ENCODE measurements at places on chromosomes 2 and 18.
A peak's percentile ranks its signal among the peaks of the same experiment; 100 is the strongest.

DNA sequence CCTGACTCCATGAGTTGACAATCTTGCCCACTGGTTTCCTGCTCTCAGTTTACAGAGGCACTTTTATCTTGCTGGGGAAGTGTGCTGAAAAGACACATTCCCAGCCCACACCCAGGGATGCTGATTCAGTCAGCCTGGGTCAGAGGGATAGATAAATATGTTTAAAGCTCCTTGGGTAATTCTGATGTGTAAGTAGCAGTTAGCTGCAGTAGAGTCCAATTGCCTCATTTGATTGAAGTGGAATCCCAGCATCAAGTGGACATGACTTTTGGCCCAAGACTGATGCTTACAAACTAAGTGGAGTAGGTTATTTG lies 29.4 kb downstream of the PSD4 start:
- DNase-seq = no peak

DNA sequence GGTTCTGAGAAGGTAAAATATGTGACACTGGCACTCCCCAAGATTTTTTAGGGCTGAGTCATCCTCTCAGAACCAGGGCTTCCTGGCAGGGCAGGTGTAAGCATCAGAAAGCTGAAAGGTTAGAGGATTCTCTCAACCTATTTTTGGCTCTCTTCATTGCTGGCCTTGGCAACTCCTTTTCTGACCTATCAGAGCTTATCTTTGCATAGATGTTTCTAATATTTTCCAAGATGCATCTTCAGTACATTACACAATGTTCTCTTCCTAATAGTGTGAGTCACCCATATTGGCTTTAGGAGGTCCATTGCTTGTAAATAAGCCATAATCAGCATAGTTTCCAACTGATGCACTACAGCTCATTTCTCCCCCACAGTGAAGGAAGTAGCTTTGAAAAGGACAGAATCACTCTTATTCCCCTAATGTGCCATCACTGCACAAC lies 2008.4 kb upstream of the PIK3C3 start:
- DNase-seq = peak; percentile 81

- DNase-seq = no peak
These were observed 324.9 kb upstream of the MEX3C start for GRCh38 chr18:51522338-51522737.

DNA sequence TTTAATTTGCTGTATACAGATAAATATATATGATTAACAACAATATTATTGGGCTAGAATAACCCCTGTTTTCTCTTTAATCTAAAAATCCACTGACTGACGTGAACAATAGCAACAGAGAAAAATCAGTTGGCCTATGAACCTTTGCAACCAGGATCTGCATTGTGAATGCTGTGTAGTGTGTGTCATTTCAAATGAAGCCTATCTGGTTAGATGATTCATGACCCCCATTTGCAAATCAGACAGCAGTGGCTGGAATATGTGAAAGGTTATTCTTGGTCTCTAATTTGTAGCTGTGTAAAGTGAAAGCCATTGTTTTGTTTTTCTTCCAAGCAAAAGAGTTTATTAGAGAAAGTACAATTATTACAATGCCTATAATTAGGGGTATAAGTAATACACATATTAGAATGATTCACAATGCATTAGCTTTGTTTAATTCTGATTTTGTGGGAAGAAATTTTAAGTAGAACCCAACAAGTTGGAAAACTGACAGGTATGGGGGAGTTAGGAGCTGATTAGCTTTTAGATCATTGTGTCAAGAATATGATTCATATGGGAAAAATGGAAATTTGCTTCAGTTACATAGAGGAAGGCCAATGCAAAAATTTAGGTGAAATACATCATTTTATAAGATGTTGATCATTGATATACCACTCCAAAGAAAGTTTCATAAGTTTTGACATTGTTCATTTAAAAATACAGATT lies 1362.2 kb upstream of the TMEFF2 start:
- DNase-seq = peak; percentile 9

GRCh38 chr2:25651066-25651465 lies 22.3 kb downstream of the DTNB start:
- DNase-seq = no peak

DNA sequence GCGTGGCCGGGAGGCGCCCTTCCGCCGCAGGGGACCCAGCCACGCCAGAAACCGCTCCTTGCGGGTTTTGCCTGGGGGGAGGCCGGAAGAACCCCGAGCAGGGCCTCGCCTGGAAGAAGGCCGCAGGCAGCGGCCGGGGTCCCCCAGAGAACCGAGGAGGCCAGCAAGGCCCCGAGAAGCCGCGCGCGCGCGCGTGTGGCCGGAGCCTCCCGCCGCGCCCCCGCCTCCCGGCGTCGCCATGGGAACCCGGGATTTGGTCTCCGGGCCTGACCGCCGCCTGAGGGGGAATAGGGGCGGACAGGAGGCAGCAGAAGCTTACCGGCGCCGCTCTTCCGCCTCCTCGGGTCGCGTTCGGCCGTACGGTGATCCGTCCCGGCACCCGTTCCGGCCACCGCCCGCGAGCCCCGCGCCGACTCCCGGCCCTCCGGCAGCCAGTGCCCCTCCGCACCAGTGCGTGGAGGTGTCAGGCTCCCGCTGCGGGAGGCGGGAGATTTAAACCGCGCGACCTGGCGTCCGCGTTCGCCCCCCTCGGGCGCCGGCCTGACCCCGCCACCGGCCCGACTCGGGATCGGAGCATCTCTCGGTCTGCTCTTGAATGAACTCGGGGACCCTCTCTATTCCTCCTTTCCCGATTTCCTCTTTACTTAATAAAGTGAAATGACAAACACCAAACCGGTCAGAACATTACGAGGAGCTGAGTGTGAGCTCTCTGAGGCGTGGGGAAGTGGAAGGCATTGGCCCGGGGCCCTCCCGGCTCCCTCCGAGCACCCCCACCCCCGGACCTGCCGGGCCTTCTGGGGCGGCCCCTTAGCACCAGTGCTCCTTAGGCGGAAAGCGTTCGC lies at the start of gene ICA1L:
Gene ICA1L (minus strand): TSS at position 467 of the 842 bp plus-strand sequence. CDS start 42,757 bp downstream, outside the sequence.
- DNase-seq = peak; percentile 50

- DNase-seq = peak; percentile 53
These were observed 4.0 kb upstream of the RNF152 start for GRCh38 chr18:61896757-61897156.

GRCh38 chr2:160917850-160918249 lies 242.4 kb upstream of the TANK start:
- DNase-seq = no peak

Data from A172 (cell line).